NAMALWA (cell line): ENCODE measurements at places on chromosomes 1 and 21.

DNA sequence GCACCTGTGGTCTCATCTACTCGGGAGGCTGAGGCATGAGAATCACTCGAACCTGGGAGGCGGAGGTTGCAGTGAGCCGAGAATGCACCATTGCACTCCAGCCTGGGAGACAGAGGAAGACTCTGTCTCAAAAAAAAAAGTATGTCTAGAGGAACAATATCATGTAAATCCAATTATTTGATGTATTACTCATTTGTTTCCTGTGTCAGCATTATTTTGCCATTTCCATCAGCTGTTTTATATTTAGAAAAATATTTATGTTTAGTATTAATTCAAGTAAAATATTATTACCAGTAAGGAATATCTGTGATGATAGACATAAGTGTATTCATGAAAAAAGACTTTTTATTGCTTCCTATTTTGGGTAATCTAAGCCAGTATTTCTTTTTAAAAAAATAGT is 13.0 kb downstream of the TDRKH start:
- no peak for DNase-seq

DNA sequence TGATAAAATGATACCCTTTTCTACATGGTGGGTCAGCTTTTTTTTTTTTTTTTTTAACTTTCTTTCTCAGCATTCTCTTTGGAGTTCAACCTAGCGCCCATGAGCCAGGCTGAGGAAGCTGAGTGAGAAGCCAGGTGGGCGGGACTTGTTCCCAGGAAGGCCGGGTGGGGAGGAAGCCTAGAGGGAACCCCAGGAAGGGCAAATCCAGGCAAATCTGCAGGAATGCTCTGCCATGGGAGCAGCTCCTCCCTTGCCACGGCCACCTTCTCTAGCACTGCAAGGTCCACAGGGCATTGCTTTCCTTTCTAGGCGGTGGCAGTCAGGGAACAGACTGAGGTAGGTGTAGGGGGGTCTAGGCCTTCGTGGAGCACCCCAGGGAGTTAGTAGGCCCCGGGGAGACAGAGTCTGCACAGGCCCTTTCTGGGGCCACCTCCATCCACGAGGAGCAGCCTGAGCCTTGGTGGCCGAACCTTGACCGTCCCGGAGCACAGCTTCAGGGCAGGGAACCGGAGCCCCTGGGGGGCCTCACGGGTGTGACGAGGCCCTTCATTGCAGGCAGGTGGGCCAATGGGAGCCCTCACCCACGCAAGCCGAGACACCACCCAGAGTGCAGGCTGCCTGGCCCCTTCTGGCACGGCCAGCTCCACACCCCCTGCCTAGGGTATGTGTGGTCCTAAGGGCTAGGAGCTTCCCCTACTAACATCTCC is 18.2 kb upstream of the CCDC27 start:
- no peak for DNase-seq

DNA sequence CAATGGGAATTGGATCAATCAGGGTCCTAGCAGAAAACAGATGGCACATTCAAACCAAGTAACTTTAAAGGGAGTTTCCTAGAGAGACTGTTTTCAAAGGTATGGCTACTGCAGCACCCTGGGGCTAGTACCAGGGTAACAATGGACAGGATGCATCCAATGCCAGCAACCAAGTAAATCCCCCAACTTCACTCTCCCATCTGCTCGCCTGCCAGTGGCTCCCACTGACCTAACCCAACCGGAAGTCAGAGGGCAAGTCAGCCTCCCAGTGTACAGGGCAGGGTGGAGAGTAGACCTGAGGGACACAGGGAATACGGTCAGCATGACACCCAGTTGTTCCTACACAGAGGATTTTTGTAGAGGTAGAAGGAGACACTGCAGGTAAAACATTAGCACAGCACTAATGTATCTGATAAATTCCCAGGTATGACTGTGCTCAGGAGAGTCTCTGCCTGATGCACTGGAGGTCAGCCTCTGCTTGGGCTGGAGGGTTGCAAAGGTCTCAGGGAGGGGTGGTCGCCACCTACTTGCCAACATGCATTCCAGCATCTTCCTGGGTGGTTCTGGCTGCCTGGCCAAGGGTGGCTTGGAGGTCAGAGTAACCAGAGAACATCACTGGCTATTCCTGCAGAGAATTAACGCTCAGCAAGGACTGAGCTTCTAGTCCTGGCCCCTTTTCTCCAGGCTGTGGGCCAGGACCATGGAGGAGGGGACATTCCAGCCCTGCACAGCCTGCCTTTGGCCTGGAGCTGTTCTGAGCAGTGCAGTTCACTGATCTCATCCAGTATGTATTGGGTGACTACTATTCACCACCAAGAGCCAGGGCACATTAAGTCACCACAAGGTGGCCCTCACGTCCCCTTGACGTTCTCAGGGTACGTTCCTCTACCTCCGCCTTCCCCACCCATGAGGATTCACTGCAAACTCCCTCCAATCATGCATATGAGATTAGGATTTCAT is 5.1 kb upstream of the GJA4 start:
- peak; percentile 51 for DNase-seq

DNA sequence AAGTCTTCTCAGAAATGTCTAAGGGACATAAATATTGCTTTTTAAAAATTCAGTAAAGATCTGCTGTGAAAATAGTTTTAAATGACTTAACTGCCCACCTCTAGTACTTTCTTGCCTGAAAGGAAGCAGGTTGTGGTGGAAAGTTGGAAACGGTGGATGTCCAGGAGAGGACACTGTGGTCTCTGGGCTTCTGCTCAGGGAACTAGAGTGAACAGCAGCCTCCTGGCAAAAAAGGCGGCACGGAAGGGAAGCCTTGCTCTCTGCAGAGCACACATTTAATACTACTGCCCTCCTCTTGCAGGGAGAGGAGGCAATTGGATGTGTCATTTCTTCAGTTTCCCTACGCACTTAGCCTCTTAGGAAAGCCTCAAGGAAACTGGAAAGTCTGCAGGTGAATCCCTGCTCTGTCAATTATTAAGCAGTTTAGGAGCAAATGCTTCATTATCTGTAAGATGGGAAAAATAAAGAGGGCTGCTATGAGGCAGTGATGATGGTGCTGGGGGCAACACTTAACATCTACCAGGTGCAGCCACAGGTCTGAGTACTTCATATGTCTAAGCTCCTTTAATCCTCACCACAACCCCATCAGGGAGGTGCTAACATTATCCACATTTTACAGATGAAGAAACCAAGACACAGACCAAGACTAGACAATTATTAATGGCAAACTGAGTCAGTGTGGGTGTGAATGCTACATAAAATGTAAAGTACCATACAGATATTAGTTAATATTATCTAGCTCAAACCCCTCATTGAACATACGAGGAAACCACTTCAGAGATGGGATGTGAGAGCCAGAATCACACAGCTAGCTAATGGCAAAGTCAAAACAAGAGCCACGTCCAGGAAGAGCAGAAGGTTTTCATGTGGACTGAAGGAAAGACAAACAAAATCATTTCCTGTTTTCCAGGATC is 108.9 kb upstream of the ADAR start:
- no peak for DNase-seq

DNA sequence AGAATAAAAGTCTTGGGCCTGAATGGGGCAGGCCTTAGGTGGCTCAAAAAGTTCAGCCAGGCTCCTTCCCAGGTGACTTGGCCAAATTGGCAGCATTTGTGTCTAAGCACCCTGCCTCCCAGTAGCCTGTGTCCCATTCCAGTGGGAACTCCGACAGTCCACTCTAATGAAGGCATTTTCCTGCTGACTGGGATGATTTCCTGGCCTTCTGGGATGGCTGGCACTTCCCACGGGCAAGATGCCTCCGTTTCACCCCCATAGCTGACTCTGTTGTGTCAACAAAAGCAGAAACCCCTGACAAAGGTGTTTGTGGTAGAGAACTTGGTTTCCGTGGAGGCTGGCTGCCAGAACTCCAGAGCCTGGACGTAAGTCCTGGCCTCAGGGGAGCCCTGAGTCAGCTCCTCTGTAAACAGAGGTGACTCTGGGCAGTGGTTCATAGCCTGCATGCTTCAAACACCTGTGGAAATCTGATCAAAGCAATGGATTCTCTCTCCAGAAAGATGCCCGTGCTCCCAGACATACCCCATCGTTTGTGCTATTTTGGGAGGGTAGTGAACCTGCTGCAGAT is 36.6 kb downstream of the WNT3A start:
- DNase-seq = no peak

DNA sequence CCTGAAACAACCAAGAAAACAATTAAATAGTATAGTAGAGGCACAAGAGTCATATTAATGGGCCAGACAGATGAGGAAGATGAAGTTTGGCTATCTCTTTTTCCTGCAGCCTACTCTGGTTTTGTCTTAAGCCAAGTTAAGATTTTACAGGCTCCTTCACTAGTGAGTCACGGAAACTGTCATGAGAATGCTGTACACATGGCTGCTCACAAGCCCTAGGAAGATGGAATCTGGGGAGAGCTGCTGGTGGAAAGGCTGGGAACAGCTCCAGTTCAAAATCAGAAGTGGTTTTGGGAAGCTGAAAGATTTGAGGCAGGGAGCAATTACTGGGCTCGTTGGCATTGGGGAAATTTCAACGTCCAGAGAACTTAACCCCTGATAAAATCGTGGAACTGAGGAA is 46.4 kb upstream of the S1PR1 start:
- DNase-seq = no peak

DNA sequence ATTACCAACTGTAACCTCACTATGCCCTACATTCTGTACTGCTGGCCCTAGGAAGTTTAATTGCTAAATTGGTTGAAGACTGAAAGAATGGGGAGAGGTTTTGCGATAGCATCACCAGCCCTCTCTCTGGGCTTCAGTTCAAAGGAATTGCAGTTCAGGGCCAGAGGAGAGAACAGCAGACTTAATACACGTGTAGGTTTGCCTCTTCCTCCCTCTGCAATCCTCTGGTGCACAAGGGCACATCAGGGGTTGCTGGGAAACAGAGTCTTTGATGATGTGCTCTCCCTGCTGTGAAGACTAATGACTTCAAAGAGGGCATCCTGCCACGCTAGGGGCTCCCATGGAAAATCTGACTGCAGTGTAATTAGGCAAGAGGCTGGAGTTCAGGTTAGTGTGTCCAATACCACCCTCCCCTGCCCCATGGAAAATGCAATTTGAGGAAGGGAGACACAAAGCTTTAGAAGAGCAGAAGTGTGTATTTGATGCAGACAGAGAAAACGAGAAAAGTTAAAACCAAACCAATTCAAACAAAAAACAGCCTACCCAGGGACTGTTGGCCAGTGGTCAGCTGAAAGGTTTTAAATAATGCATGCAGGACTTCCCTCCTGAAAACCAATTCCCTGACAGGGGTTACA is 167.9 kb downstream of the ASTN1 start:
- no peak for DNase-seq

DNA sequence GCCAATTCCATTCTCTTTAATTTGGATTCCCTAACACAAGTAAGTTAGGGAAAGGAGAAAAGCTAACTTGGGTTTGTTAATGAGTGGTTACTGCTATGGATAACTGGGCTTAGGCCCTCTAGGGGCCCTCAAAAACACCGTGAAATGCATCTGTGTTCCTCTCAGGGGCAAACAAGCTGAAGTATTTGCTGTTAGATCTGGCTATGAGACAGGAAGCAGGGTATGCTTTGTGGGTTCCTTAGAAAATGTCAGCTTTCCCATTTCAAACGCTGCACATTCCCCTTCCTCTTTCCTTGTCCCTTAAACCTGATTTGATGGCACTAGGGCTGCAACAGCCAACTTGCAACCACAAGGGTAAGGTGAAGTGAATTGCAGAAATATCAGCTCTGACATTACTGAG is 5.7 kb upstream of the CAP1 start:
- peak; percentile 21 for DNase-seq

DNA sequence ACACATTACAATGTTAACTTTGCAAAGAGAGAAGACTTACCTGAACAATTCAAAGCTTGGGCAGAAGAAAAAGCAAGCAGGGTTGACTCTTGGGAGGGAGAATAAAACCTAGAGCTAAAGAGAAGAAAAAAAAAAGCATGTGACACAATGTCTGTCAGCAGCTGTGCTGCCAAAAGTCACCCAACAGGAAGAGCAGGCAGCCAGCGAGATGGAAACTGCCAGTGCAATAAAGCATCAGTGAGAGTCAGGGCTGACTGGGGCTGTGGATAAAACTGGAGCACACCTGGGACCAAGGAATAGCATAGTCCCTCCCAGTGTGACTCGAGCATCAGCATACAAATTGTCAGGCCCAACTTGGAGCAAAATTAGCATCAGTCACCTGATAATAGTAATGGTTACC is 65.0 kb upstream of the SLC22A15 start:
- no peak for DNase-seq
